ENCODE measurements at places on chromosomes 13 and 19.

DNA sequence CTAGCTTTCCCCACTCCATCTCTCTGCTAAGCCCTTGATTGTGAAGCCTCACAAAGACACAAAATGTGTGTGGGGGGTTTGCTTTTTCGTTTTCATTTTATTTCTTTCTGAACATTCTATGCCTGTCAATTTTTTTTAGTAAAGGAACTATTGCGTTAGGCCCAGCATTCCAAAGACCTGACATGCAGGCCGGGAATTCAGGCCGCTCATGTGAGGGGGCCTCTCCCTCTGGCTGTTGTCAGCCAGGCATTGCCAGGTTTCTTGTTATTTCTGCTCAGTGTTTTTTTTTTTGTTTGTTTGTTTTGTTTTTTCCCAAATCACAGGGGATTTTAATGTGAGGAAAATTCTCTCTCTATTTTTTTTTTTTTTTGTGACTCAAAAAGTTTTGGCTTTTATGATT lies 10.3 kb upstream of the MEDAG start:
- no peak for DNase-seq

- no peak for DNase-seq
These were observed 84.1 kb upstream of the ABCC4 start for GRCh38 chr13:95385373-95385772.

GRCh38 chr13:110036060-110036459 lies 249.7 kb upstream of the IRS2 start:
- no peak for DNase-seq

GRCh38 chr13:35785576-35786303 lies 309.3 kb upstream of the MAB21L1 start:
- DNase-seq, result no peak

GRCh38 chr19:31461814-31462539 lies 112.7 kb upstream of the TSHZ3 start:
- no peak for DNase-seq

DNA sequence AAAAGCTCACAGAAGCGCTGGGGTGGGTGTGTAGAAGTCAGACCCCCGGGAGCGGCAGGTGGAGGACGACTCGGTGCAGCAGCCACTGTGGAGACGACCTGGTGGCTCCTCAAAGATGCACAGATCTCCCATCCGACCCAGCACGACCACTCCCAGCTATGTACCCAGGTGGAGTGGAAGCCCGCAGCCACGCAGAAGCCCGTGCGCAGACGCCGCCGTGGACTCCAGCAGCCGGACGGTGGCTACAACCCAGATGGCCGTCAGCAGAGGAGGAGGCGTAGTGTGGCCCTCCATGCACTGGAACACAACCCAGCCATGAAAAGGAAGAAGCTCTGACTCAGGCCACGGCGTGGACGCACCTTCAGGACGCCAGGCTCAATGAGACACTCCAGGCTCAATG lies 21.7 kb downstream of the CSNK1G2 start:
- no peak for DNase-seq

GRCh38 chr13:40478775-40479174 lies 187.7 kb downstream of the FOXO1 start:
- DNase-seq, result no peak

DNA sequence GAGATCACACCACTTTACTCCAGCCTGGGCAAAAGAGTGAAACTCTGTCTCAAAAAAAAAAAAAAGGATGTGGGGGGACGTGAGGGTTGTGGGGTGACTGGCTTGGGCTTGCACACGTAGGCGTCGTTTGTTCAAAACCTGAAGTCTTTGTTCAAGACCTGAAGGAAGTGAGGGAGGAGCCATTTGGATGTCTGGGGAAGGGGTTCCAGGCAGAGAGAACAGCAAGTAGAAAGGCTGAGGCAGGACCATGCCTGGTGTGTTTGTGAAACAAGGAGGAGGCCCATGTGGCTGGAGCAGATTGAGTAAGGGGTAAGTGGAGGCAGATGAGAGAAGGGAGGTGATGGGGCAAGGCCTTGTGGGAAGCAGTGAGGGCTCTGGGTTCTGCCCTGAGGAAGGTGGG lies 27.8 kb downstream of the PIN1 start:
- DNase-seq, result no peak

- no peak for DNase-seq
These were observed 451.5 kb upstream of the SLC10A2 start for GRCh38 chr13:103517768-103518102.

DNA sequence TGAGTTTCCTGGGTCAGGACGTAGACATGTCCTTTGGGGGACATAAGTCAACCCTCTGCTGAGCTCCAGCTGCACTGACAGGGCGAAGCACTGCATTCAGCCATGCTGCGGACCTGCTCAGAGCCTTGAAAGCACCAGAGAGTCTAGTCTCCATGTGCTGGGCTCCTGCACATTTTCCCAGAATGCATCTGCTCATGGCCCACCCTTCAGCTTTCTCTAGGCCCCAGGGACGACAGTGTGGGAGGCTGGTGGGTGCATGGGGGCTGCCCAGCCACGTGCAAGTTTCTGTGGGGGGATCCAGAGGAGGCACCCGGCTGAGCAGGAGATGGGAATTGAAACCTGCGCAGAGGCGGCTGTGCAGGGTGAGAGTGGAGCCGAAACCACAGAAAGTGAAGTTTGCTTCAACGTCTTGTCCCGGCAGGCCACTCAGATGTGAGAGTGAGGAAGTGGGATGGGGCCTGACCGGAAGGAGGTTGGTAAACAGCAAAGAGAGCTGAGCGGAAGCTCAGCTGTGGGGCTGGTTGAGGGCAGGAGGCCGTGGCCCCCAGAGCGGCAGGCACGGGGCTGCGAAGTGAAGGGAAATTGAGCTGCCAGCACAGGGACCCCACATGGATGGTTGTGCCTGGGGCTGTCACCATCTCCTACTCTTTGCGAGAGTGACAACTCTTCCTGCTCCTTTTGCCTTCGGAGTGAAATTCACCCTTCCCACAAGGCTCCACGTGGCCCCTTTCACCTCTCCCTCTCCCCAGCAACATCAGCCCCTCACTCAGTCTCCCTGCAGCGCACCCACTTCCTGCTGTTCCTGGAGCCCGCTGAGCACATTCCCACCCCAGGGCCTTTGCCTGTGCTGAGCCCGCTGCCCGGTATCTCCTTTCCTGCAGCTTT lies 11.8 kb downstream of the PGLS start:
- DNase-seq, result peak; percentile 12

GRCh38 chr19:35449359-35450043 lies 1.4 kb downstream of the FFAR2 start:
- DNase-seq, result no peak

DNA sequence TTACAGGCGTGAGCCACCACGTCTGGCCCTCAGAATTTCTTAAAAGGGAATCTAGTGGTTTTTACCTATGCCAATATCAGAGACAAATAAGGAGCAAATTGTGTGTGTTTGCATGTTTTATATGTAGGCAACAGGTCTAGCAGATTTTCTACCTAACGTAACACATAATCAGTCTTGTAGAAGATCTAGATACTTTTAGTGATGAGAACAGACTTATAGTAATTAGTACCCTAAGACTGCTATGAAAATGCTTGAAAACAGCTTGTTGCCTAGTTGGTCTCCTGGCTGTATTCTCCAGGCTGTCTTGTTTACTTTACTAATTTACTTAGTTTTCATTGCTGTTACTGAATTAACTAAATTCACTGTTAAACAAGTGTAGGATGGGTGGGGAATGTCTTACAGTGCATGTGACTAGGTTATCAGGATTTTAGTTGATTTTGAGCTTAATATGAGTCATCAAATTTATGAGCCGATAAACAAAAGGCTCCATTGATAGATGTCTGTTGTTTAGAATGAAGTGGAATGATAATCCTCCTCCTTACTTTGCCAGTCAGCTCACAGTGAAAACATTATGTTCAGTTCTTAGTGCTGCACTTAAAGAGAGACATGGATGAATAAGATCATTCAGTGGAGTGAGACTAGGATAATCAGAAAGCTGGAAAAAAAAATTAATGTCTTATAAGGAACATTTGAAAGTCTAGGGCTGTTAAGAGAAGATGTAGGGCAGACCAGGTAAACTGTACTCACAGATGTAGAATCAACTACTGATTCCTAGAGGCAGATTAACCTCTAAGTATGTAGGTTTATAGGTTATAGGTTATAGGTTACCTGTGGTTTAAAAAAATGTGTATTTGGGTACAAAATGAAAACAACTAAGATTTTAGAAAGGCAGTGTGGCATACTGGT lies 22.4 kb downstream of the GTF2F2 start:
- DNase-seq, result no peak

Measured in caudate nucleus (tissue), 63 donors.